ENCODE measurements at places on chromosomes 11 and 22. TPM values are rescaled to one million over a fixed set of nuclear protein-coding genes. Genes with fewer than 3 reads are reported as not detected.

DNA sequence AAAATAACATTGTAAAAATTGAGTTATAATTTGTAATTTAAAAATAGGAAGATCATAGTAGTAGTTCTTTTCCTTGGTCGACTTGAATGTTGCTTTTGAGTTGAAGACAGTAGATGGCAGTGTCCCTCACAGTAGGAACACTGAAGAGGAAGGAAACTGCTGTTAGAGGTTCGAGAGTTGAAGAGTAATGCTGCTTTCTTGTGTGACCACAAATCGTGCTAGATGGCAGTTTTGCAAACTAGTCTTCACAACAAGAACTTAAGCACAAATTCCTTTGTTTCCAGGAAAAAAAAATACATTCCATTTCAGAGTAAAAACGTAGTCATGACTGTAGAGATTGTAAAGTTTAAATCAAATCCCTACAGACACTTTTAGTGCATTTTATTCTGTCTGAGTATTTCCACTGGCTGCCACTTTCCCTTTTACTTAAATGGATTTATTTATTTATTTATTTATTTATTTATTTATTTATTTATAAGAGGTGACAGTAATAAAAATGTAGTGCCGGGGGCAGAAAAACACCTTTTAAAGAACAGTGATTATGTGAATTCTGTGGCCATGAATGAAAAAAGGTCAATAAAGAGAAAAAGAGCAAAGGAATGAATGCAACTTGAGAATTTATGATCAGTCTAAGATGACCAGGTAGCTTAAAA lies 54.6 kb downstream of the SPECC1L start:
- peak; percentile 56 for DNase-seq

Gene SLC37A2
- total RNA-seq: 0.73 TPM

Gene RANGAP1
- 115 TPM for total RNA-seq

DNA sequence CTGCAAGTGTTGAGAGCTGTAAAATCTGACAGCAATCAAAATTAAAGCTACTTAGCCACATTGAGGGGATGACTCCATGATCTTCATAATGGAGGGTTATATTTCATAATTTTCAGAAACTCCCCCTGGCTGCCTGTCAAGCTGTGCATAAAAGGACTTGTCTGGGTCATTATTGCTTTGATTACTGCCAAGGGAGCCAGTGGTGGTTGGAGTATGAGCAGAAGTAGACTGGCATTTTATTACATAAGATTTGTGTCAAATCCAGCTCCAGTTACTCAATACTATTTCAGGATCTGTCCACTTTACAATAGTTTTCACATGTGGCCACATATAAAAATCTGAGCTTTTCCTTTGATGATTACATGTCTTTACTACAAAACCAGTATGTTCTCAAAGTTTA lies 108.9 kb upstream of the SLC5A12 start:
- DNase-seq: no peak

Gene POLR2L
- total RNA-seq: 135 TPM

GRCh38 chr22:24357547-24357946 lies 69.9 kb upstream of the ADORA2A start:
- DNase-seq: no peak

GRCh38 chr11:101706541-101706940 lies 122.7 kb upstream of the TRPC6 start:
- DNase-seq: no peak

DNA sequence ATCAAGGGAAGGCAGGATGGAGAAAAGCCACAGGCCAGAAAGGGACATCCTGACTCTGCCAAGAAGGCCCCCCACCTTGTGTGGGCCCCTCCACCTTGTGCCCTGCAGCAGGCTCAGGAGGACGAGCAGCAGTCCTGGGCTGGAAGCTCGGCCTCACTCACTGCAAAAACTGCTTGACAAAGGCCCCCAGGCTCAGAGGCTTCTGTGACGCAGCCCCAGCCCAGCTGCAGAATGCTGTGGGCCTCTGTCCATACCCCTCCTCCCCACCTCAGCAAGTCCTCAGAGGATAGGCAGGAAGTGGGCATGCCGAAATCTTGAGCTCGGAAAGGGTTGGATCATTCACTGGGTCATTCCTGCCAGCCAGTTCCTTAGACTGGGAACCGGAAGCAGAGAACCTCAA lies 61.9 kb downstream of the NRXN2 start:
- no peak for DNase-seq

DNA sequence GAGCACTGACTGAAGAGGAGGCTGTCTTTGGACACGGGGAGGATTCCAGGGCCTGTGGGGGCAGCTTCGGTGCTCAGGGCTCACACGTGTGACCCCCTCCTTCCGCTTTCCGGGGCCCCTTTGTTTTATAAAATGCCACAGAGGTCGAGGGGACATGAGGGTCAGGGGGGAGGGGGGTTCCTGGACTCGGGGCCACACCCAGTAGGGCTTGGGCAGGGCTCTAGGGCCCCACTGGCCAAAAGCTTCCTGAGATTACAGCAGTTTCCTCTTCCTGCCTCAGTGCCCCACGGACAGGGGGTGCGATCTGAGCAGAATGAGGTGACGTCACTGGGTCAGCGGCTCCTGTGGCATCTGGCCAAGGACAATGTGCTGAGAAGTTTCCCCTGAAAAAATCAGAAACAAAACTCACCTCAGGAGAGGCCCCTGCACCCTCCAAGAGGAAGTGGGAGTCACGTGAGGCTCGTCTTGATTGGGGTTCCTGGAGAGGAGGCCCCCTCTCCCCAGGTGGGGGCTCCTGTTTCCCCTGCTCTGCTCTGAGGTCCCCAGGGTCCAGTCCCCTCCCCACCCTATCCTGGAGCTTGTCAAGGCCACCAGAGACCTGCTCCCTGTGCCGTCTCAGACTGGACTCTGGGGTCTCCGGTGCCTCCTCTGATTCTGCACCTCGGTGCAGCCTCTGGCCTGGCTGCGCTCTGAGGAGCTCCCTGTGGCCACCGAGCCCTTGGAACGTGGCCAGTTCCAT lies 6.4 kb upstream of the IFITM3 start:
- peak; percentile 35 for DNase-seq

DNA sequence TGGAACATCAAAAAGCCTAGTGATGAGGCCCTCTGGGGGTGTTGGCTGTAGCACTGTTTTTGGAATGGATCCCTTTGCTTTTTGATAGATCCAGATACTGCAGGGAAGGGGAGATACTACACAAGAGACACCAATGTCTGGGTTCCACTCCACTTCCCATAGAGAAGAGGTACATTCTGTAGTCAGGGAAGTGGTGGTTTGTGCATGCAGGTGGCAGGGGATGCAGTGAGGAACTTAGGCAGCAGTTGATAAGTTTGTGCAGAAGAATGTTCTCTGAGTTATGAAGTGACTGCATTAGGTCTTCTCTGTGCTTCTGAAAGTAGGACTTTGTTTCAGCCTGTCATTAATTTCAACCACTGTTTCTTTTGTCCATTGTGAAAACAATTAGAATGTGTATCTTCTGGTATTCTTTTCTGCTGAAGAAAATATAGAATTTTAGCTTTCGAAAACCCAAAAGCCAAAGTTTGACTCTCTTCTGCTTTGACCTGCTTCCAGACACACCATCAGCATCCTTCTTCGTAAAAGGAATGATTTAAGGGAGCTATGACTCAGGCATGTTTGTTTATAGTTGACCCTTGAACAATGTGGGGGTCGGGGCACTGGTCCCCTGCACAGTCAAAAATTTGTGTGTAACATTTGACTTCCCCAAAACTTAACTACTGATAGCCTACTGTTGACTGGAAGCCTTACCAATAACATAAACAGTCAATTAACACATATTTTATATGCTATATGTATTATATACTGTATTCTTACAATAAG lies 25.6 kb downstream of the PANX1 start:
- DNase-seq: no peak

Gene SLN
- total RNA-seq: not detected

DNA sequence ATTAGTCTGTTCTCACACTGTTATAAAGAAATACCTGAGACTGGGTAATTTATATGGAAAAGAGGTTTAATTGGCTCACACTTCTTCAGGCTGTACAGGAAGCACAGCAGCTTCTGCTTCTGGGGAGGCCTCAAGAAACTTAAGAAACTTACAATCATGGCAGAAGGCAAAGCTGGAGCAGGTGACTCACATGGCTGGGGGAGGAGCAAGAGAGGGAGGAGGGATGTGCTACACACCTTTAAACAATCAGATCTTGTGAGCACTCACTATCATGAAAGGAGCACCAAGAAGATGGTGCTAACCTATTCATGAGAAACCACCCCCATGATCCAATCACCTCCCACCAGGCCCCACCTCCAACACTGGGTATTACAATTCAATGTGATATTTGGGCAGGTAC lies 381.6 kb downstream of the ETS1 start:
- DNase-seq: no peak

Gene TREH
- total RNA-seq: not detected

Gene NELL1
- 2.6 TPM for total RNA-seq

GRCh38 chr11:76762867-76763572 lies 20.1 kb upstream of the TSKU start:
- no peak for DNase-seq

- no peak for DNase-seq
These were observed 18.3 kb upstream of the TCF20 start for GRCh38 chr22:42288791-42289190.

DNA sequence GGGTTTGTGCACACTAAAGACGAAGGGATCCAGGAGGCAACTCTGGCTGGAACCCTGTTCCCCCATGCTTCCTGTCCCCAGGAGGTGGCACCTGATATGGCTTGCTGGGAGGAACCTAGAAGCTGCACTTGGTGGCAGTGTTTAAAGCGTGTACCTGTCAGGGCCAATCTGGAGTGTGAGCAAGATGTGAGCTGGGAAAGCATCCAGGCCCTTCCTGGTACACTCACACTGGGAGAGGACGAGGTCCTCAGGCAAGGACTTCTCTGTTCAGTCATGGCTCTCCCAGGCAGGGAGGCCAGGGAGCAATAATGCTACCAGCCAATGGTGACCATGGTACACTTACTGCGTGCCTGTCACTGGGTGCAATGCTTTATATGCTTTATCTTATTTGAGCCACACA lies 130.7 kb upstream of the NECTIN1 start:
- DNase-seq: no peak

DNA sequence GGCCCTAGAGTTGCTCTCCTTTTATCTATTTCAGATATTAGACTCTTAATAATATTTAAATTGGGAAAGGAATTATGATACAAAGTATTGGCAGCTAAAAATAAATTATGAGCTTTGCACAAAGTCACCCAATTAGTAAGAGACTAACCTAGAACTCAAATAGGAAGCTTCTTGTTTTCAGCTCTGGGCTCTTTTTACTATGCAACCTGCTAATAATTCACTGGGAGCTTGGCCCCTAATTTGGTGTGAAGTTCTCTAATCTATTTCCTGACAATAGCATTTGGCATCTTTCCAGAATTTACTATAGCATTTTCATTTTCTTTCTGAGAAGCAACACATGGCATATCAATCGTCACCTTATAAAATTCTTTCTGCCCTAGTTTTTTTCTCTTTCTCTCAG lies 727.7 kb upstream of the ANO5 start:
- DNase-seq: no peak

DNA sequence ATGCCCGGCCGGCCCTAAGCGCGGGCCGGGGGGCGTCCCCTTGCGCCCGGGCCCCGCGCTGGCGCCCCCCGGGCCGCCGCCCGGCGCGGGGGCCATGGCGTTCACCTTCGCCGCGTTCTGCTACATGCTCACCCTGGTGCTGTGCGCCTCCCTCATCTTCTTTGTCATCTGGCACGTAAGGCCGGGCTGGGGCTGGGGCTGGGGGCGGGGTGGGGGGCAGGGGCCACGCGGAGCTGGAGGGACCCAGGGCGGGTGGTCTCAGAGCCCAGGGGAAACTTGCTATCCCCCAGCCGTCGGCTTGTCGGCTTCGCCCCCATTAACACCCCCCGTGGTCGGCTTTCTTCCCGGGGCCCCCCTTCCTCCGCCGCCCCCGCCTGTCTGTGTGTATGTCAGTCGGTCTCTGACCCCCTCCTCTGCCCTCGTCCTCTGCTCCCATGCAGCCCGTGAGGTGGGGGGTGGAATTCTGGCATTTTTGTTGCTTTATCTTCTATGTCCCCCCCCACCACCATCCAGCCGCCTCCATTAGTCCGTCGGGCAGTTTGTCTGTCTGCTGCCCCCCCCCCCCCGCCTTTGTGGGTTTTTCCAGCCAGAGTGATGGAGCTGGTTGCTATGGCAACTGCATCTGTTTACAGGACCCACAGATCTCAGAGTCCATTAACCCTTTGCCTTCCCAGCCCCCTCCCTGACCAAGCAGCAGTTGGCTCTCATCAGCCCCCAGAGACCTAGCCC lies 552 bp downstream of the CNIH2 start:
- DNase-seq: peak; percentile 86

DNA sequence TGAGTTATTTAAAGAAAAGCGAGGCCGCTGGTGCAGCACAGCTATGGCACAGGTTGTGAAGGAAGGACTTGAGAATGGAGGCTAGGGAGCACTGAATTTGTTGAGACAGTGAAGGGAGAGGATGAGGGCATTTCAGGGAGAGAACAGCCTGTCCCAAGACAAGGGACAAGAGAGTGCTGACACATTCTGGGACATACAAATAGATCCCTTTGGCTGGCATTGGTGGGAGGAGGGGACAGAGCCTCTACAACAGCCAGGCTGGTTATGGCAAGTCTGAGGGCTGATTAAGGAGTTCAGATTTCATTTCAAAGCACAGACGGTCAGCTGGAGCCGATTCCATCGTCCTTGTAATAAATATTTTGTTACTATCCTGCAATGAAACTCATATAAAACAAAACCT lies 1.7 kb upstream of the SLC29A2 start:
- no peak for DNase-seq

- no peak for DNase-seq
These were observed 60.4 kb downstream of the BMAL1 start for GRCh38 chr11:13338019-13338426.

DNA sequence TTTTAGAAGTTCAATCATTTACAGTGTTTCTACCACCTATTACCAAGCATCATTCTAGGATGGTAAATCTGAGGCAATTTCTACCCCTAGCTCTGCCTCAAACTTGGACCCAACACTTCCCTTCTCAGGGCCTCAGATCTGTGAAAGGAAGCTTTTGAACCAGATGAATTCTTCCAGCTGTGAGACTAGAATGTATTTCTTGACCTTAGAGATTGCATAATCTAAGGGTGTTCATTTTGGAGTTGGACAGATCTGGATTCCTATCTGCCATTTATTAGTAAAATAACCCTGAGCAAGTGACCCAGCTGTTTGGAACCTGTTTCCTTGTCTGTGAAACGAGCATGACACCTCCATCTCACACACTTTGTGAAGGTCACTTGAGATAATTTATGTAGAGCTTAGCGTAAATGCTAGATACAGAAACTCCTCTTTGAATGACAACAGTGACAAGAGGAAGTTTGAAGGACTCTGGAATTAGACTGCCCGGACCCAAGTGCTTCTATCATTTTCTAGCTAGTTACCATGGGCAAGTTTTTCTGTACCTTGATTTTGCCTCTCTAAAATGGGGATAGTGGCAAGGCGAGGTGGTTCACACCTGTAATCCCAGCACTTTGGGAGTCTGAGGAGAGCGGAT lies 3.8 kb upstream of the INTS5 start:
- DNase-seq: no peak
